Activated gamma-delta T cell treated with Interleukin-2 at 50 U/mL for 16 hours (primary cell): ENCODE measurements at places on chromosomes 3 and 15.

DNA sequence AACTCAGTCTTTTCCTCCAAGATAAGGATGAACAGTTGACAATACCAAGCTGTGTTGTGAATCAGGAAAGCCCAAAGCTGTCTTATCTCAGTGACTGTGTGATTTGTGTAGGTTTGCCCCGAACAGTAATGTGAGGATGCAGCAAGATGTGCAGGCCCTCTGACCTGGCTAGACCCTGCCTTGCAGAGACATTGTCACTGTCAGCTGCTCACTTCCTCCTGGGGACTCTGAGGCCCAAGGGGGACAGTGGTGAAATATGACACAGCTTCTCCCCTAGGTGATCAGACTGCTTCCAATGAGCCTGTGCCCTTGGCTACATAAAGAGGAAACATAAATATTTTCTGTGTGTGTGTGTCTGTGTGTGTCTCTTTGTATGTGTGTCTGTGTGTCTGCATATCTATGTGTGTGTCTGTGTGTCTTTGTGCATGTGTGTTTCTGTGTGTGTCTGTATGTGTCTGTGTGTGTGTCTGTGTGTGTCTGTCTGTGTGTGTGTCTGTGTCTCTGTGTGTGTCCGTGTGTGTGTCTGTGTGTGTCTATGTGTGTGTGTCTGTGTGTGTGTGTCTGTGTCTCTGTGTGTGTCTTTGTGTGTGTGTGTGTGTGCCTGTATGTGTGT, 21.7 kb downstream of the LRRK1 start:
- DNase-seq: no peak

DNA sequence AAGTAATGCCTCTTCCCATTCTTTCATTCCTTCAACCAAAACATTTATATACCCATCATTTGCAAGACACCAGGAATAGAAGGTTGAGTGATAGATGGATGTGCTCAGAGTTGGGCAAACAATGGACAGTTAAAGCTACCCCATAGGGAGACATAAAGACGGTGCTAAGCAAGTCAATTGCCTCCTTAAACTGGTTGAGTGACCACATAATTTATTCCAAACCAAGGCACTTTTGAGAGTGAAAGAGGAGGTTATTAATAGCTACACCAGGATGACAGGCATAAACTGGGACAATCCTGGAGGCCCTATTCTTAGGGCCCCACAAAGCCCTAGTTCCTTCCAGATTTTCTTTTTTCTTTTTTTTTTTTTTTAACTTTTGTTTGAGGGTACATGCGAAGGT, 21.4 kb upstream of the DYNC1LI1 start:
- no peak for DNase-seq

DNA sequence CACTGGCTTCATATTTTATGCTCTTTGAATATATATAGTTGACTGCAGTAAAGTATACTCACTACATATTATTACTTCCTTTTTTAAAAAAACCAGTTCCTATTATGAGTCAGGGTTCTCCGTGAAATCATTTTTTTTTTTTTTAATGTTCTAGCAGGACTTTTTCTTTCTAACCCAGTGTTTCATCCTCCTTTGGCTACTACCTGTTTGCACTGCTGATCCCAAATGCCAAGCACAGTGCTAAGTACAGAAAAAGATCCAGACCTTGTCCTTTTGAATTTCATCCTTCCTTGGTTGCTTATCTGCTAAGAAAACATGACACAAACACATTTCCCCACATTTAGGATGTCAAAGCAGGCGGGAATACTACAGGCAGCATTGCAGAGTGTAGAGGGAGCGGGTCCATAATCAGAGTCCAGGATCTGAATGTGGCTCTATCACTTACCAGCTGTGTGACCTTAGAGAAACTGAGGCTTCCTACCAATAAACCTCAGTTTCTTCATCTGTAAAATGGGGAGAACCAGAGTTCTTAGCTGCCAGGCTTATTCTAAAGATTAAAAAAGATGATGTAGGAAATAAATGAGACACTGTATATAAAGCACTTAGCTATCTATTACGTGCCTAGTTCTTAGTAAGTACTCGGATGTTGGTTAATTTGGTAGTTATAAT, 37.2 kb upstream of the ANPEP start:
- no peak for DNase-seq

DNA sequence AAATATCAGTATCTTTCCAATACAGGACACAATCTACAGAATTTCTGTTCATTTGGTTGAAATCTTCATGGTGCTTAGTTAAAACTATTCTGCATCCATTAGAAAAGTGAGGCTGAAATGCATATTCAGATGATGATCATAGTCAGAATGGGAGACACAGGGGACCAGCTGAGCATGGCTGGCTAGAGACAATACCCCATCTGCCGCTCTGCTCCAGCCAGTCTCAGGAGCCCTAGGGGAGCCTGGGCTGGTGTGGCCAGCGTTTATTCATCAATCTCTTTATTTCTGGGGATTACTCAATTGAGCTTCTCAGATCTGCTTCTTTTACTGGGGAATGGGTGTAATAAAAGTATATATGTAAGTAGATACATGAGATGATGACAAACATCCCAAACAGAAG, 470.9 kb upstream of the CDIN1 start:
- DNase-seq: no peak

- no peak for DNase-seq
Observed at GRCh38 chr15:66019368-66019767, 150.1 kb downstream of the RAB11A start.
